Stimulated activated naive CD4-positive, alpha-beta T cell (primary cell): ENCODE measurements at places on chromosomes 2 and 18.

DNA sequence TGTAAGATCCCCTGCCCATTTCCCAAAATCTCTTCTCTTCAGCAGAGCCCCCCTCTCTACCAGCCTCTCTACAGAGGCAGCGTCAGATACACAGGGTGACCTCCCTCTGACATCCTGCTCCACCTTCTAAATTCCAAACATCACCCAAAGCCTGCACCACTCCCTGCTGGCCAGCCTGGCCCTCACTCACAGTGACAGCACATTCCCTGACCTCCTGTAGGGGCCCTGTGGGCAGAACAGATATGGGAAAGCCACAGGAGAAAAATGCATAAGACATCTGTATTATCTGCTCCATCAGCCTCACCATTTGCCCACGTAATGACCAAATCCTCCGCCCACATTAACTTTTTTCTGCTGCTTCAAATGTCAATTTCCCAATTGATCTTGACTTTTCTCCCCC lies 40.6 kb downstream of the TRABD2A start:
- no peak for DNase-seq

- DNase-seq = no peak
These were observed 124.0 kb downstream of the NEB start for GRCh38 chr2:151610310-151610709.

GRCh38 chr2:20599861-20600461 lies 50.9 kb downstream of the HS1BP3 start:
- no peak for DNase-seq

DNA sequence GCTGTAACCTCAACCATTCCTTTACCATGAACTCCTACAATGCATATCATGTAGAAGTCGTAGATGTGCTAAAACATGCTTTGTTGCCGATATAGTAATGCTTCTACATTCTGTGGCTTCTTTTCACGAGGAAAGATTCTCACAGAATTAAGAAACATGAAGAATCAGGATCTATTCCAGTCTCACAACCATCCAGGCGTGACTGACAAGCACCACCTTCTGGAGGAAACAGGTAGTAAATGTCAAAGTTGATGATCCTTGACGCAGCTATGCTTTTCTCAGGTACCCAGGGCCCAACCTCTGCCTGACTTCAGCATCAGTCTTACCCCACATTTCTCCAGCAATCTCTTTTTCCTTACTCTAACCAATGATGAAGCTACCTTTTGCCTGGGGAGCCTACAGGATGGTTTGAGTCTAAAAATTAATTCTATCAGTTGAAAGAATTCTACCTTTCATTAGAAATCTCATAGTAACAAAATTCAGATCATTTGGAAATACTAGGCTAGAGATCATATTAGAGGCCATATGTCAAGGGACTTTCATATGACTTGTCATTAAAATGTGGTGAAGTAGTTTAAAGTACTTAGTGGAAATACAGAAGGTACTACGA lies 123.3 kb upstream of the RND3 start:
- no peak for DNase-seq

DNA sequence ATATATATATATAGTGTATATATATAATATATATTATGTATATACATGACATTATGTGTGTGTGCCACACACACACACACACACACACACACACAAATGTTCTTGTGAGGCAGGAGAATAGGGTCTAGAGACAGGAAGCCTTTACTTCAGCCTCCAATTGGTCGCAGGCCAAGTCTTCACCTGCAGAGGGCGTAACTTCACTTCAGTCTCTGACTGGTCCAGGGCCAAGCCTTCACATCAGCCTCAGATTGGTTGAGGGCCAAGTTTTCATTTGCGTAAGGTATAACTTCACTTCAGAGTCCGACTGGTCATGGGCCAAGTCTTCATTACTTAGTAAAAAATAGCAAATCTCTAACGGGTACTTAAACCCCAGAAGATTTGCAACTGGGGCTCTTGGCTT lies 13.2 kb upstream of the SS18 start:
- no peak for DNase-seq

GRCh38 chr2:151395509-151396374 lies 14.0 kb upstream of the RIF1 start:
- DNase-seq = no peak

GRCh38 chr2:29731948-29732347 lies 189.4 kb downstream of the ALK start:
- no peak for DNase-seq

GRCh38 chr2:64996871-64997307 lies 7.7 kb downstream of the SLC1A4 start:
- DNase-seq = no peak

DNA sequence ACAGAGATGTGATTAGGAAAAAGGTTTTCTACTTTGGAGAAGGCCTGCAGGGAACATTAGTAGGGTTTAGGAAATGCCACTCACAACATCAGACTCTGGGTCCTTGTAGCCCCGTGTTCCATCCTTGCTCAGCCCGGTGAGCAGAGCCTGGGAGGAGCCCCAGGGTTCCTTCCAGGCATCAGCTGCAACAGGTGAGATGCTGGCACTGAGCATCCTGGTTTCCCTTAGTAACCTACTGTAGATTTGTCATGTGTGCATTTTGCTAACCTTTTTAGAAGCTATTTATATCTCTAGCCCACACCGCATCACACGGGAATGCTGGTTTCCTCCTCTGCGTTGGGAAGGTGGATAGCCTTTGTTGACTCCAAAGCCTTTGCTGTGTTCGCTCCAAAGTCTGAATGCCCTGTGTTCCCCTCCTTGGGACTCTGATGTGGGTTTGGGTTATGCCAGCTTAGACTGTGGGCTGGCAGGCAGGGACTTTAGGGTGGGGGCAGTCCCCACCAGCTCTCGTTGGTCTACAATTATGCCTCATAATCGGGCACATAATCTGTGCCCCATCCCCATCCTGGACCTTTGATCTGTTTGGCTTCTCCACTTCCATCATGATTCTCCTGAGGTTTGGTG lies 69.3 kb downstream of the TMEM247 start:
- DNase-seq = no peak

DNA sequence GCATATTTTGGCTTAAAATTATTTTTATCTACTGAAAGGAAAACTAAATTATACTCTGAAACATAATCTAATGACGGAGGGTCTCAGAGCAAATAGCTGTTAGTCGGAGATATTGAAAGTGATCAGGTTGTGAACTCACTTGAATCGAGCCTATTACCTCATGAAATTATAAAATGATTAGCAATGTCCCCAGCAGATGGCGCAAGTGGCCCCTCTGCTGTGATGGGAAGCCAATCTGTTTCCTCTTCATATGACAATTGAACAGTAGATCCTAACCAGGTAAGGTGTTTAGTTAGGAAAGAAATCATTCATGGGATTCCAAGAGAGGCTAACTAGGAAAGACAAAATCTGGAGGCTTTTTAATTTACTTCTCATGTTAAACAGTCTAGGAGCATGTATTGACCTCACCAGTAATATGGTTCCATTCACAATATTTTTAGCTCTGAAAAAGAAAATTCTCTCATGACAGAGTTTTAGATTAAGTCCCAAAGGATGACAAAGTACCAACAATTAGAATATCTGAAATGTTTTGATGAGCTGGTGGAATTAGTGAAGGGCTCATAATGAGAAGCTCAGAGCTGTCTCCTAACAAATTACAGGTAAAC lies 29.9 kb upstream of the MPPE1 start:
- peak; percentile 70 for DNase-seq
